ENCODE measurements at places on chromosomes 5 and 9.

DNA sequence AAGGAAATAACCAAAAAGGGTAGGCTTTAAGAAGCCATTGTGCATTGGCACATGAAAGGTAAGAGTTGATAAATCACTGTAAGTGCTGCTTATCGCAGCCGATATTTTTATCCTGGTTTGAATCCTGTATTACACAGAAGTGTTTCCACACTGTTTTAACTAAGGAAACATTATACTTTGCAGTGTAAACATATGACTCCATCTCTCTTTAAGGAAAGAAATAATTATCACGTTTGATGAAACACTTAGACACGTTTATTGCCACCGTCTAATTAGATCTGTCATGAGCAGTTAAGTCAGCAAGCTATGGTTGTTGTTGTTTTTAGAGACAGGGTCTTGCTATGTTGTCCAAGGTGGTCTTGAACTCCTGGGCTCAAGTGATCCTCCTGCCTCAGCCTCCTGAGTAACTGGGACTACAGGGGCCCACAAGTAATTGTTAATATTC is 85.7 kb upstream of the TNFAIP8 start:
- DNase-seq = no peak

DNA sequence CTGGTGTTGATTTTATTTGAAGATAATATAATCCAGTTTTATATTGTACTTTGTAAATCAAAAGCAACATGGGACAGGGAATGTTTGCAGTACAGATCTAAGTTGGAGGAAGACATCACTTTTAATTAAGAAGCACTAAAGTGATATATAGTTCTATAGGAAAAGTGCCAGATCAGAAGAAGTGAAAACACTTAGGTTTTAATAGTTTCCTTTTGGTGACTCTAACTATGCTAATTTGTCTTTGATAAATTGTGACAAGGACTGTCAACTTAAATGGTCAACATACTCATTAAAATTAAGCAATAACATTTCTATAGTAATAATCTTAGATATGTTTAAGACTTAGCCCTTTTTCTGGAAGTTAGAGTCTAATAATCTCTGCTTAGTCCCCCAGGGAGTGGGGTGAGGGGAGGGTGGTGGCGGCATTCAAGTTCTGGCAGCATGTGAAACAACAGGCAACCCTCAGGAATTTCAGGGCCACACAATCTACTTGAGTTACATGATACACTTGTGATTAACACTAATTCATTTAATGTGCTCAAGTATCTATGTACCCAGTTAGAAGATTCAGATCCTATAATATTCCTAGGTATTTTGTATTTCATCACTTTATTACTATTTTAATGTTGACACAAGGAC is 1026.5 kb downstream of the NR2F1-AS1 start:
- no peak for DNase-seq

DNA sequence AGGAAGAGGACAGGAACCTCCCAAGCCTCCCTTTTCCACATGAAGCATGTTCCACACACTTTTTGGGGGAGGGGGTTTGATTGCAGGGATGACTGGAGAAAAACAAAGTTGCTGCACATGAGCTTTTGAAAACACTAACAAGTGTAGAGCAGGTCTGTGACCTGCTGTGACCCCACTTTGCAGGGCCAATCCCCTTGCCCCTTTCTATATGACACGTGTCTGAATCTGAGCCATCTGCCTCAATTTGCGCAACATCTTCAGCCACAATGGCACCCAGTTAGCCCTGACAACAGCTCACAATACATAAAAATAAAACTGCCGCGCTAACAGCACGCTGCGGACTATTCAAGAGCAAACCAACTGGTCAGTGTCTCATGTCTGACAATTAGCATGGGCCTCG is 227.8 kb upstream of the TBCA start:
- no peak for DNase-seq

GRCh38 chr5:135930029-135930948 is 24.5 kb downstream of the LECT2 start:
- DNase-seq = peak; percentile 25

- DNase-seq = no peak
Measured at GRCh38 chr5:83552275-83552674, 80.7 kb downstream of the VCAN start.

DNA sequence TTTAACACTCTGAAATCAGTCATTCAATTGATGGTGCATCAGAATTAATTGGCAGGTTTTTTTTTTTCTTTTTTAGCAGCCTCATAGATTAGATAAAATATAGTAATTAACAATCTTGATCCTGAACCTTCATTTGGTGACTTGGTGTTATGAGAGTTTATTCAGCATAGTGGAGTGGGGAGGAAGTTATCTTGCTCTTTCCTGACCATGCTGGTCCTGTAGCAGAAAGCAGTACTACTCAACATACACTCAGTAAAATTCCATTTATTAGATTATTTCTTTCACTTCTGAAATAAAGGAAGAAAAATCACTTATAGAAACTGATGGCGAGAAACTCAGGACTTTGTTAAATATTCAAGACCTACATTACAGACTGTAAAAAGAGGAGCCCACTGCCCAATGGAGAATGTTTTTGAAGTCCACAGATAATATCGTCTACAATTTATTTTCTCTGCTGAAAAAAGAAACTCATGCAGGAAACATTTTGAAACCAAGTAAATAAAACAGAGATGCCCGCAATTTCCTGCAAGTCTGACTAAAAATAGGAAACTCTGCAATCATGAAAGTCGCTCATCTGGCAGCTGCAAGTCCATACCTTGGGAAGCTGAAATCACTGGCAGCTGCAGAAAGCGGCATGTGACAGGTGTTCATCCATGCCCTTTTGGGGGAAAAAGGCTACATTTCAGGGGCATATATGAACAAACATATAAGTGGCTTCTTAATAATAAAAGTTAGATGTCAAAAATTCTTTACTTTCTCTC is 233.2 kb upstream of the RFX3 start:
- peak; percentile 58 for DNase-seq

DNA sequence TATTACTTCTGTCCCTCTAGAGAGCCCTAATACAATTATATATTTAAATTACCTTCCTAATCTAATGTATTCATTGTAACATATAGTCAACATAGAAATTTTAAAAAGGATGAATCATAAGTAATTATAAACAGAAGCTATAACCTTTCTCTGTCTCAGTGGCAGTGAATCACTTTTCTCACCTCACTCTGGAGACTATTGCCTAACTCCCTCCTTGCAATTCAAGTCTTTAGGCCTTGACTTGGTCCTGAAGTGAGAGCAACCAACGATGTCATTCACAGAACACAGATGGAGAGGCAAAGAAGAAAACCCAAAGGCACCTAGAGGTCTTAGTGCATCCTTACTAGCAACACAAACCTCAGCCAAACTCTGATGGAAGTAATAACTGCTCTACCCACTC is 133.3 kb upstream of the DPYSL3 start:
- DNase-seq = no peak

GRCh38 chr5:95718203-95718602 is 12.9 kb upstream of the RHOBTB3 start:
- DNase-seq = peak; percentile 90

DNA sequence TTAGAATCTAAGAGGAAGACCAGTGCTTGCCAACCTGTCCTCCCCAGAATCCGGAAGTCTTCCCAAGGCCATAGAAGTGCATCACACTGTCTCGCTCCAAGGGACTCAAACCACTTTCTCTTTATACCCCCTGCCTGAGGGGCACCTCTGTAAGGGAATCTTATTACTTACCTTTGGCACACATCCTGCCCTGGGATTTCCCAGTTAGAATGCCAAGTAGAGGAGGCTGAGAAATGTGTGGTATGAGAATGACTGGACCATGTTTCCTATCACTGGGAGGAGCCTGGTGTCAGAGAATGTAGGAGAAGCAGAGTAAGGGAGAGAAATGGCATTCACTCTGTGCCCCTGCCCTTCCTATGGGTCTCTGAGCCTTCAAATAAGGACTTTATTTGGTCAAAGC is 85.8 kb downstream of the AOPEP start:
- no peak for DNase-seq

GRCh38 chr9:124368692-124369091 is 46.5 kb downstream of the PSMB7 start:
- DNase-seq = no peak

GRCh38 chr5:63025679-63026078 is 447.1 kb downstream of the LRRC70 start:
- no peak for DNase-seq

DNA sequence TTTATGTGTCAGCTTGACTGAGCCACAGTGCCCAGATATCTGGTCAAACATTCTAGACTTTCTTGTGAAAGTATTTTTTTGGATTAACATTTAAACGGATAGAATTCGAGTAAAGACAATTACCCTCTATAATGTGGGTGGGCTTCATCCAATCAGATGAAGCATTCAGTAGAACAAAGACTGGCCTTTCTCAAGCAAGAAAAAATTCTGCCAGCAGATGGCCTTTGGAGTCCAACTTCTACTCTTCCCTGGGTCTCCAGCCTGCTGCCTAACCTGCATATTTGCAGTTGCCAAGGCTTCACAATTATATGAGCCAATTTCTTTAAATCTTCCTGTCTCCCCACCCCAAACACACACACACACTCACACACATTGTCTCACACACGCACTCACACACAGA is 86.4 kb downstream of the MED10 start:
- DNase-seq = peak; percentile 64

- no peak for DNase-seq
Measured at GRCh38 chr5:146682899-146683532, 167.0 kb upstream of the GPR151 start.

DNA sequence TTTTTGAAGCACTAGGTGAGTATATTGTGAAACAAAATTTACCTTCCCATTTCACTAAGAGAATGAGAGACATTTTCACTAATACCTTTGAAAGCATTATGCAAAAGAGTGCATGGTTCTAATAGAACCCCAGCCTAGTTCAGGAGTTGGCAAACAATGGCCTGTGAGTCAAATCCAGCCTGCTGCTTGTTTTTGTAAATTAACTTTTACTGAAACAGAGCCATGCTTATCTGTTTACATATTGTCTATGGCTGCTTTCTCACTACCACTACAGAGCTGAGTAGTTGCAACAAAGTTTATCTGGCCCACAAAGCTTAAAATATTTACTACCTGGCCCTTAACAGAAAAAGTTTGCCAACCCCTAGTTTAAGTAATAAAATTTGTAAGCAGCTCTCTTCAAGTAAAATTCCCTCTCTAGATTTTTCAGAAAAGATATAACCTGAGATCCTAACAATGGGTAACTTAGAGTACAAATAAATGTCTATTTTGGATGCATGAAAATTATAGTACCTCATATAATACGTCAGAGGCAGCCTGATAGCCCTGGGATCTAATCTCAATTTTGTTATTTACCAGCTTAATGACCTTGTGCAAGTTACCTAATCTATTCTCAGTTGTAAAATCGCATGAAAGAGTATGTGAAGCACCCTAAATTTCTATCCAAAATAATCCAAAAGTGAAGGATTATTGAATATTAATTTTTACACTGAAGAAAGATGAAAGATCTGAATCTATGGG is 50.7 kb upstream of the ARL15 start:
- no peak for DNase-seq

- no peak for DNase-seq
Measured at GRCh38 chr9:104795082-104795481, 31.2 kb downstream of the NIPSNAP3B start.

- DNase-seq = peak; percentile 96
Measured at GRCh38 chr5:32444431-32445286, at the start of gene ZFR. TSS of gene ZFR (minus strand) at chr5:32444740. CDS start at chr5:32444658, 82 bp downstream.

GRCh38 chr5:40356248-40356647 is 323.5 kb upstream of the PTGER4 start:
- DNase-seq = peak; percentile 38

DNA sequence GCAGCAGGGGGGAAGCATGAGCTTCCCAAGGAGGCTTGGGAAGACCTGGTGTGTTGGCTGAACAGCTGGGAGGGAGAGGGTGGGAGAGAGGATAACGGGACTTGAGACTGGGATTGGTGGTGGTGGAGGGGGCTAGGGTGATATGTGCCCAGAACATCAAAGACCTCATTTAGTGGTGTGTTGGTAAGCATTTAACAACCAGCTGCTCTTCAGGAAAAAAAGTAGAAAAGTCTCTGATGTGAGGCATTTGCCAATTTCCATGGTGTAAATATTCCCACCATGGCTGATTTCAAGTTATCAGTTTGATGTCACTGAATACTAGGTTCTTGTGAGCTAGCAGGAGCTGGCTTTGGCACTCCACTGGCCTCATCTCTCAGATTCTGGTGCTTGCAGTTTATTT is 170.8 kb downstream of the MACROH2A1 start:
- DNase-seq = no peak

DNA sequence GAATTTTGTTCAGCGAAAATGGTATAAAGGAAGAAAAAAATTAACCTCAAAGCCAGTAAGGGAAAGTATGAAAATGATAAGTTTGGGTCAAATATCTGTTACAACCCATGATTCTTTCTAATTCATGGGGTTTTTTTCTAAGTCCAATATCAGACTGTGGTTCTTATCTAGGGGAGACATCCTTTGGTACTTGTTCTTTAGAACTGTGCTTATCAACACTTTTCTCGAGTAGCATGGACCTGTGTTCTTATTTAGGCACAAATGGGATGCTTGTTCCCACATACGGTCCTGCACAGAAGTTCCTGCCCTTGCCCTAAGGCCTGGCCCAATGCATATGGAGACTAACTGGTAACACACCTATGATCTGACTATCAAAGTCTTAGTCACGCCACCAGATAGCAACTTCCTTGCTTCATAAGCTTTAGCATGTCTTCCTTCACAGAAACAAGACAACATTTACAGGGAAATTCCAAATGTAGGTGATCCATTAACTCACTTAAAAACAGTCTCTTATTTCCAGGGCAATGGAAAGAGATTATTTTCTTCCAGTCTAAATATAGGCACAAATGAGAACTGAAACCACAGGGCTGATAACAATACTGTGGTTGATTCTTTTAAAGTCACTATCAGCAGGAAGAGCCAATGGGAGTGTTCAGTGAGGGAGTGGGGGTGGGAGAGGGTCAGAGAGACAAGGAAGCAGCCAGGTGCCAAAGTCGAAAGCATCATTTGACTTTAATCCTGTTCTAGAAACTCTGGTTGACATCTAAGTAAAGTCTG is 268.8 kb upstream of the ANKRD55 start:
- DNase-seq = peak; percentile 42

- no peak for DNase-seq
Measured at GRCh38 chr5:151267491-151268260, 14.7 kb downstream of the GM2A start.

DNA sequence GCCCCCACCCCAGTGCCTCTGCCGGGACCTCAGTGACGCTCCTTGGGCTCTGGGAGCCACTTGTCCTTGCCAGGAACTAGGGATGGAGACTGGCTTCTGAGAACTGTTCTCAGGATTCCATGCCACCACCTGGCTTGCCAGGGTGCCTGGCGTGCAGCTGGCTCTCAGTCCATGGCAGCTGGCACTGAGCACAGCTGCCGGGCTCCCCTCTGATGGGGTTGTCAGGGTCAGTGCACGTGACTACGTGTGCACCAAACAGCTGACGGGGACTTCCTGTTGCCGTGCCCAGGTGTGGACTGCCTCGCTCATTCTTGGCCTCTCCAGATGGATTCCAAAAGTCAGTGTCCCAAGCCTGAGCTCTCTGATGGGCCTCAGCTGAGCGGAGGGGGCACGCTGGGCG is 9.4 kb downstream of the KCNT1 start:
- DNase-seq = no peak

DNA sequence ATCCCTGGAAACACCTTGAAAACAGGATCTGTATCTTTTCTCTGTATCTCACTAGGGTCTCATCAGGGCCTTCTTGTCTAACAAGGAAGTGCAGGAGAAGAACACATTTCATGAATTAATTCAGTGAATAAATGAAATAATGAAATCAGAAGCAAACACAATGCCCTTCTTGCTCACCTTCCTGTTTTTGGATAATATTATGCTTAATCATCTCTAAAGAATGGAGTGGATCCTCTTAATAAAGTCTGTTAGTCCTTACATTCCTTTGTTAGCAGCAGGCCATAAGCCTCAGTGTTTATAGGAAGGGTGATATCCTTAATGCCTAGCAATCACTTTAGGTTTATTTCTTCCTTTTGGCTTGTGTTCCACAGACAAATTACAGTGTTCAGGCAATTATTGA is 837.1 kb upstream of the SEMA6A start:
- DNase-seq = no peak

Measured in common myeloid progenitor, CD34-positive (primary cell).